ENCODE measurements at places on chromosomes 3 and 15. TPM values are rescaled to one million over a fixed set of nuclear protein-coding genes. Genes with fewer than 3 reads are reported as not detected.

GOLGA8G gene
- polyA plus RNA-seq, result 0.13 TPM

CLDN18 gene
- 70.1 TPM for polyA plus RNA-seq

TMEM44 gene
- 32.8 TPM for polyA plus RNA-seq

SNURF gene
- 23.2 TPM for polyA plus RNA-seq

SNTN gene
- 19.2 TPM for polyA plus RNA-seq

TEX55 gene
- not detected for polyA plus RNA-seq

ACTRT3 gene
- polyA plus RNA-seq, result 3.5 TPM

SLC2A2 gene
- not detected for polyA plus RNA-seq

SLC15A2 gene
- polyA plus RNA-seq, result 26.0 TPM

GJD2 gene
- not detected for polyA plus RNA-seq

MYO5C gene
- polyA plus RNA-seq, result 37.8 TPM

PIGB gene
- polyA plus RNA-seq, result 20.4 TPM

FETUB gene
- polyA plus RNA-seq, result not detected

P2RY14 gene
- polyA plus RNA-seq, result 5.4 TPM

LRRC2 gene
- 0.47 TPM for polyA plus RNA-seq

SYNM gene
- polyA plus RNA-seq, result 5.4 TPM

PLAAT1 gene
- polyA plus RNA-seq, result 0.60 TPM

RBP2 gene
- polyA plus RNA-seq, result 0.96 TPM

C3orf20 gene
- polyA plus RNA-seq, result 0.05 TPM

BCHE gene
- 33.5 TPM for polyA plus RNA-seq

SPINT1 gene
- polyA plus RNA-seq, result 57.8 TPM

POPDC2 gene
- 5.0 TPM for polyA plus RNA-seq

CPN2 gene
- polyA plus RNA-seq, result 0.17 TPM

RARB gene
- polyA plus RNA-seq, result 34.8 TPM
